ENCODE measurements at places on chromosomes 5 and 9.

GRCh38 chr5:139182528-139183296 is 15.5 kb downstream of the SIL1 start:
- DNase-seq = no peak

GRCh38 chr5:90528601-90529193 is 687 bp downstream of the LYSMD3 start:
- DNase-seq = peak; percentile 6

DNA sequence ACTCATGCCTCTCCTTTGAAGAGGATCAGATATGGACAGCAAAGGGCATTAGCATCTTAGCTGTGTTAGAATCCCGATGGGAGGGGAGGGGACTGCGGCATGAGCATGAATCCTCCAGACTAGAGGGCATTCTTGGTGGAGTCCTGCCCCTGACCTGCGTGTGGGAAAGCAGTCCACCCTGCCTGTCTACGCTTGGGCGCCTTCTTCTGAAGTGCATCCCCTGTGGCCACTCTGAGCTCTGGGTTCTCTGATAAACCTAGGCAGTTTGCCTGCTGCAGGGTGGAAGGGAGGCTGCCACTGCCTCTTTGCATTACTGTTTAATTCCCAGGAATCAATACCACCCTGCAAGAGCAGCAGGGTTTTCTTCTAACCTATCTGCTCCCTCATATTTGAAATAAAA is 169.3 kb downstream of the INSYN2B start:
- DNase-seq = no peak

- no peak for DNase-seq
These were observed 2.7 kb downstream of the GPX3 start for GRCh38 chr5:151023047-151023615.

- DNase-seq = no peak
These were observed 7.0 kb upstream of the GOLGA1 start for GRCh38 chr9:124947727-124948391.

Measured in NCI-H510A treated with DMSO at 0.1 percent for 48 hours (cell line).